ENCODE measurements at places on chromosomes 7 and 10.

- DNase-seq = peak; percentile 51
These were observed 435 bp upstream of the PWWP2B start for GRCh38 chr10:132396494-132397035.

GRCh38 chr10:124414076-124414475 is 4.6 kb downstream of the OAT start:
- DNase-seq = no peak

DNA sequence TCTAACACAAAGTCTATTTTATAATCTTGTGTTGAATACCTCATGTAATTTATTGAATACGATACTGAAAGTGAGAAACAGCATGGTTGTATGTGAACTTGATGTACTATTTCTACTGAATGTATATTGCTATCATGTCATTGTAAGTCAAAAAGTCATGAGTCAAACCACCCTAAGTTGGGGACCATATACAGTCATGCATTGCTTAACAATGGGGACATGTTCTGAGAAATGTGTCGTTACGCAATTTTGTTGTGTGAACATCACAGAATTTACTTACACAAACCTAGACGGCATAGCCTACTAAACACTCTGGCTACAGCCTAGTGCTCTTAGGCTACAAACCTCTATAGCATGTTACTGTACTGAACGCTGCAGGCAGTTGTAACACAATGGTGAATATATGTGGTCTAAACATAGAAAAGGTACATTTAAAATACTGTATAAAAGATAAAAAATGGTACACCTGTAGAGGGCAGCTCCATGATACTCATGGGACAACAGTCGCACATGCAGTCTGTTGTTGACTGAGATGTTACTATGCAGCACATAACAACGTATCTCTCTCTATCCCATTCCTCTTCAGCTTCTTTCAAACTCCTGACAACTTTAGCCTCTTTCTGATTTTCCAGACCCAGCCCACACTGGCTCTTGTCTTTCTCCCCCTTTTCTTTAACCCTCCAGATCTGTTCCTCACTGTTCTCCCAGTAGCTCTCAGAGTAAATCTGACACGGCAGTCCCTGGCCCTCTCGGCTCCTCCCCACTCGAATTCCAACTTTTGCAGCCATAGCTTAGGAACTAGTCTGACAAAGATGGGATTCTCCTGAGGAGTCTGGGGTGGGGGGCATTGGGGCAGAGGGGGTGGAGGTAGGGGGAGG is 90.1 kb downstream of the SNX10 start:
- DNase-seq = no peak

- DNase-seq = no peak
These were observed 31.7 kb downstream of the GRIFIN start for GRCh38 chr7:2444476-2444875.

DNA sequence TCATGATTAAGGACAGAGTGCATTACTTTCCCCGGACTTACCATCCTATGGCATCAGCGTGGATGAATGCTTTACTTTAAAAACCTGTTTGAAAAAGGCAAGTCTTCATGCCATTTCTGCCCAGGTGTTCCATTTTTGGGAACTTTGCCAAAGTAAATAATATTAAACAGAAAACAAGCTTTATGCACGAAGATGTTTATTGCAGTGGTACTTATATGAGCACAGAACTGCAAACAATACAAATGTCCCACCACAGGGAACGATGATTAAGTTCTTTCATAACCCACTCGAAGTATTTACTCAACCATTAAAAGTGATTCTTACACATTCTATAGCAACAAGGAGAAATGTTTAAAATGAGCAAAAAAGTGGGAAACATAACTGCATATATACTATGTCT is 109.7 kb upstream of the GDF10 start:
- DNase-seq = no peak

- no peak for DNase-seq
These were observed 17.5 kb downstream of the VPS50 start for GRCh38 chr7:93249491-93250148.

- DNase-seq = no peak
These were observed 45.5 kb upstream of the GATA3 start for GRCh38 chr10:8009031-8009430.

DNA sequence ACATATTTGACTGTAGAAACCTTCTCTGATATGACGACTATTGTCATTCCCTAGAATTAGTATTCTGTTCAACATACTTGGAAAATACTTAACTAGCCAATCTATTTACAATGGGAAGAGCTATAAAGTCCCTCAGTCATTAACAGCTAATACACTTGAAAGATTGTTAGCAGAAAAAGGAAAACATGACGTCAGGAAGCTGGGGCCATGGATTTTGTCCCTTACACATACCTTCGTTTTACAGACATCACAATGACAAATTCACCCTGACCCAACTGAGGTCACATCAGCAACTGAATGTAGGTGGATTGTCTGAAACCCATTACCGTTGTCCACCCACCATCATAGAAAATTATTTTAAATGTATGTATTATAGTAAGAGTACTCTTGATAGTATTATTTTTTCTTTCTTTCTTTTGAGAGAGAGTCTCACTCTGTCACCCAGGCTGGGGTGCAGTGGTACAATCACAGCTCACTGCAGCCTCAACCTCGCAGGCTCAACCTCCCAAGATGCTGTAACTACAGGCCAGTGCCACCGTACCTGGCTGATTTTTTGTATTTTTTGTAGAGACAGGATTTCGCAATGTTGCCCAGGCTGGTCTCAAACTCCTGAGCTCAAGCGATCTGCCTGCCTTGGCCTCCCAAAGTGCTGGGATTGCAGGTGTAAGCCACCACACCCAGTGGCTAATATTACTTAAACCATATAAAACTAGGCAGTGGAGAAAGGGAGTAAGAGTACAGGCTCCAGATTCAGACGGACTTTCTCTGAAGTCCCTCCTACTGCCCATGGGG is 497.0 kb upstream of the C7orf33 start:
- DNase-seq = no peak

GRCh38 chr7:1368682-1369571 is 90.3 kb downstream of the MICALL2 start:
- no peak for DNase-seq
